Gastroesophageal sphincter (tissue), 4 donors: ENCODE measurements at places on chromosomes 16 and 17. TPM values are rescaled to one million over a fixed set of nuclear protein-coding genes. Genes with fewer than 3 reads are reported as not detected.

C16orf46 gene
- total RNA-seq, result not detected

KRT27 gene
- total RNA-seq, result not detected

SDK2 gene
- 2.0 TPM for total RNA-seq

KREMEN2 gene
- not detected for total RNA-seq

RNF157 gene
- 2.8 TPM for total RNA-seq

AATK gene
- 21.6 TPM for total RNA-seq

SYT17 gene
- total RNA-seq, result 7.3 TPM

GUCY2D gene
- not detected for total RNA-seq

ATP6V0C gene
- total RNA-seq, result 56.4 TPM

LRRC46 gene
- total RNA-seq, result not detected

GFOD2 gene
- 16.3 TPM for total RNA-seq

LHX1 gene
- not detected for total RNA-seq

OTOP3 gene
- not detected for total RNA-seq

- H3K27me3 ChIP-seq, result no peaks in the 10 kb centered on the region
- no peak overlapping the region for H3K4me3 ChIP-seq
- no peak for ATAC-seq
- no peaks in the 10 kb centered on the region for H3K4me1 ChIP-seq
- no peak overlapping the region for H3K27ac ChIP-seq
These were observed 21.6 kb upstream of the TOX3 start for GRCh38 chr16:52568495-52568894.

GRCh38 chr17:54269881-54270280, 447.2 kb downstream of the KIF2B start:
- H3K4me1 ChIP-seq, result no peaks in the 10 kb centered on the region
- no peaks in the 10 kb centered on the region for H3K27me3 ChIP-seq
- H3K27ac ChIP-seq, result no peak overlapping the region
- no peak for ATAC-seq
- no peak overlapping the region for H3K4me3 ChIP-seq

- ATAC-seq, result no peak
- H3K27me3 ChIP-seq, result no peaks in the 10 kb centered on the region
- H3K36me3 ChIP-seq, result no peaks in the 10 kb centered on the region
- peaks cover 13% of the 10 kb centered on the region for H3K4me1 ChIP-seq
These were observed 121.9 kb upstream of the HS3ST2 start for GRCh38 chr16:22692034-22692433.

GRCh38 chr17:76579281-76579680, 6.4 kb downstream of the ST6GALNAC2 start:
- peaks cover under 1% of the 10 kb centered on the region for H3K27me3 ChIP-seq
- H3K36me3 ChIP-seq, result no peaks in the 10 kb centered on the region
- H3K4me3 ChIP-seq, result no peak overlapping the region

DNA sequence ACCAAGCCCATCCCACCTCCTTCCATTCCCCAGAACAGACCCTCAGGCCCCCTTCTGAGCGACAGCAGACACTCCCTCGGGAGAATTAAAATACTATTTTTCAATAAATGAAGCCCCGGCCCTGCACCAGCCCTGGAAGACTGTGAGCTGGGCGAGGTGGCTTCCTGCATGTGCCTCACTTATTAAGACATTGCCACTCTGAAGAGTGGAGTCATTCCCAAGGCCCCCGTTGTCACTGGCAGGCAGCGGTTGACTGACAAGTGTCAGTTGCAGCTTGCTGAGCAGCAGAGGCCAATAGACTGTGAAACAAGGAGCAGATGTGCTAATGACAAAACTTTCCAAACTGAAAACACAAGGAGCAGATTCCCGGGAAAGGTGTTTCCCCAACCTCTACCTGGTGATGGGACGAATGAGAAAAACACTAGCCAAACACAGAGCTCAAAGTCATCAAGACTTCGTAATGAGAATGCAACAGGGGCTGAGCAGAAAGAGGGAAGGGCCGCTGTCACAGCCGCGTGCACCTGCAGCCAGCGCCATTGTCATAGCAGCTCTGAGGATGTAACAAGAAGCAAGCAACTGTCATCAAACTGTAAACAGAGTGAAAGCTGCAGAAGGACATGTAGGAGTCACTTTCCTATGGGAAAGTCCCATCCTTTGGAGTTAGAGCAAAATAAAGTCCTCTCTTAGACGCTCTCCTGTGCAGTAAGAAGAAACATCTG, 232.1 kb downstream of the C16orf78 start:
- H3K27ac ChIP-seq, result no peak overlapping the region
- no peaks in the 10 kb centered on the region for H3K36me3 ChIP-seq
- H3K4me1 ChIP-seq, result no peaks in the 10 kb centered on the region
- H3K27me3 ChIP-seq, result no peaks in the 10 kb centered on the region

DNA sequence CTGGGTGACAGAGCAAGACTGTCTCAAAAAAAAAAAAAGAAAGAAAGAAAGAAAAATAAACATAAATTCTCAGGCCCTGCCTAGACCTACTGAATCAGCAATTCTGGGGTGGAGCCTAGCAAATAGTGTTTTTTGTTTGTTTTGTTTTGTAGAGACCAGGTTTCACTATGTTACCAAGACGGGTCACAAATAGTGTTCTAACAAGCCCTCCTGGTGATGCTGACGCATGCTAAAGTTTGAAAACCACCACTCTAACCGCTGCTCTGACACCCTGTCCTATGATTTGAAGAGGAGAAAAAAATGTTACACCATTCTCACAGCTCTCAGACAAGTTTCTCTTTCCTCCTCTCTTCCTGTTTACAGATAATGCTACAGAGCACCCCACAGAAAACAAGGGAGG, 1.5 kb downstream of the MRPL10 start:
- H3K4me3 ChIP-seq, result no peak overlapping the region
- H3K36me3 ChIP-seq, result peaks cover 44% of the 10 kb centered on the region
- ATAC-seq, result no peak
- peaks cover 17% of the 10 kb centered on the region for H3K4me1 ChIP-seq
- no peaks in the 10 kb centered on the region for H3K27me3 ChIP-seq
- no peak overlapping the region for H3K27ac ChIP-seq

DNA sequence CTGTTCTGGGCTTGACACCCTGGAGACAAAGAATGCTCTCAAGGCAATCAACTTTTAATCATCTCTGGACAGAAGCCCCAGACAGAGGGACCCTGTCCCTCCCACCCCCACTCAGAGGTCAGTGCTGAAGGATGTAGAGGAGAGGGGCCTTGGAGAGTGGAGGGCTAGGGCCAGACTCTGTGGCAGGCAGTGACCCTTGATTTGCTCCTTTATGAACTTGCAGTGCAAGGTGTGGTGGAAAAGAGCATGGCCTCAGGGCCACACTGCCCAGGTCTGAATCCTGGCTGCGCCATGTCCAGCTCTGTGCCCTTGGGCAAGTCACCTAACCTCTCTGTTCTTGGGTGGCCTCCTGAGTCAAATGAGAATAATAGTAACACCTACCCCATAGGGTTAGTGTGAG, 134.3 kb downstream of the TMEM132E start:
- H3K4me1 ChIP-seq, result no peaks in the 10 kb centered on the region
- H3K27me3 ChIP-seq, result peaks cover 44% of the 10 kb centered on the region
- no peak overlapping the region for H3K27ac ChIP-seq
- H3K4me3 ChIP-seq, result no peak overlapping the region
- no peaks in the 10 kb centered on the region for H3K36me3 ChIP-seq

DNA sequence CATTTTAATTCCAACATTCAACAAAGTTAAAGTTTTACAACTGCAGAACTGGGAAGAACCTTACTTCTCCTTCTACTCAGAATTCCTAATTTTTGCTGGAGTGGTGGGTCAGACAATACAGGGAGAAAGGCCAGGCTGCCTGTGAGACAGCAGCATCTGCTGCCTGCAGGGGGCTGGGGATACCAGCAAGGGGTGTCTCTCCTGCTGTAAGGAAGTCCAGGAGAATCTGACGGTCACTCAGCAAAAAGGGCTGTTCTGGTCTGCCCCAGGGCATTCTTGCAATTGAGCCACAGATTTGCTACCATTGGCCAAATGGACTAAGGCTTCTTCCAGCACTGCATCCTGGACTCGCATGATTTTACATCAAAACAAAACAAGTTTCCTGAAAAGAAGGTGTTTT, 426.6 kb upstream of the CDH11 start:
- no peak for ATAC-seq
- no peak overlapping the region for H3K4me3 ChIP-seq
- no peaks in the 10 kb centered on the region for H3K36me3 ChIP-seq
- H3K4me1 ChIP-seq, result no peaks in the 10 kb centered on the region
- H3K27ac ChIP-seq, result no peak overlapping the region

DNA sequence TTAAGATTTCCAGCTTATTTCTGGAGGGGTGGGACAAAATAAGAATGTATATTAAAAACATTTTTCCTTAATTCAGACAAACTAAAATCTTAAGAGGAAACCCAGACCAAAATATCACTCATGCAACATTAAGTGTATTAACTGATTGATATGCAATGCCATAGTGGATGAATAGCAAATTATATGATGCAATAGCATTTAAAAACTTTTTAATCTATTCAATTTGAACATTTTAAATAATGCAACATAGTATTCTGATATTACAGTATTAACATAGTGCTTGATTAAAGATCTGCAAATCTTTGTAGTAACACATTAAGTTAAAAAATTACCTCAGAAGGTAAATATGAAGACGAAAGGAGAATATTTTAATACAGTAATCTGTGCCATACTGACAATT, 15.3 kb upstream of the INTS2 start:
- no peak overlapping the region for H3K27ac ChIP-seq
- H3K36me3 ChIP-seq, result peaks cover 57% of the 10 kb centered on the region
- no peaks in the 10 kb centered on the region for H3K27me3 ChIP-seq

GRCh38 chr17:73271072-73271471, 9.4 kb upstream of the CPSF4L start:
- no peak overlapping the region for H3K27ac ChIP-seq
- no peaks in the 10 kb centered on the region for H3K27me3 ChIP-seq
- H3K4me1 ChIP-seq, result no peaks in the 10 kb centered on the region
- no peak for ATAC-seq
- no peak overlapping the region for H3K4me3 ChIP-seq

DNA sequence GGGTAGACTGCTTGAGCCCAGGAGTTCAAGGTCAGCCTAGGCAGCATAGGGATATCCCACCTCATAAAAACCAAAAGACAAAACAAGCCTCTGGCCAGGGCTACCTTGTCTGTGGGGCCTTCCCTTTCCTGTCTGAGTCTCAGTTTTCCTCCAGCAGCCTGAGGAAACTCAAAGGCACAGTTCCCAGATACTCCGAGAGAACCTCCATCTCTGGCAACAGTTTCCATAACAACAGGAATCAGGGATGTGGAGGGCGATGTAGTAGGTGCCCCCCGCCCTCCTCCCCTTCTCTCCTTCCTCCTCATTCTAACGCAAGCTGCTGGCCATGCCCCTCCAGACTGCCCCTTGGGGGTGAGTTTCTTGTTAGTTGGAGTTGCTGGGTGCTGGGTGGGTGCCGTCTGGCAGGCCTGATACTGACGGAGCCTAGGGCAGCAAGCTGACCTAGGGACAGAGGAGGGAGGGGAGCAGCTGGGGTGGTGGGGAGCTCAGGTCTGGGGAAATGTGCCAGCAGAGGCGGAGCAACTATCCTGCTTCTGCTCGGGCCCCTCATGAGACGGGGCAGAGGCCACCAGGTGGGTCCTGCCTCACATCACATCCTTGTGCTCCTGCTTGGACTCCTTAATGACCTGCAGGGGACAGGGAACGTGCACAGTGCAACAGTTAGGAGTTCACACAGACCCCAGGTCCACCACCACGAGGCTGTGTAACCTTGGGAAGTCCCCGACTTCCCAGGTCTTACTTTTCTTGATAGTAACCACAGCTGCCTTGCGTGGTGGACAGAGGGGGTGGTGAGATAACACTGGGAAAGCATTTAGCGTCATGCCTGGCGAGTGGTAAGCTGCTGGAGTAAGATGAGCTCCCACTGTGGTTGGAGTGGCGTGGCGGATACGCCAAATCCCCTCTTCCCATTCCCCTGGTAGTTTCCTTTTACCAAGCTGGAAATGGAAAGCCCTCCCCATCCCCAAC, 7.8 kb upstream of the EFTUD2 start:
- H3K27ac ChIP-seq, result no peak overlapping the region
- H3K36me3 ChIP-seq, result no peaks in the 10 kb centered on the region
- peaks cover 13% of the 10 kb centered on the region for H3K27me3 ChIP-seq
- ATAC-seq, result no peak

- peaks cover 51% of the 10 kb centered on the region for H3K27me3 ChIP-seq
- H3K4me1 ChIP-seq, result peaks cover 68% of the 10 kb centered on the region
- no peak within 1 kb of the TSS for H3K27ac ChIP-seq
- H3K36me3 ChIP-seq, result no peaks in the 10 kb centered on the region
These were observed at the start of gene BCL6B for GRCh38 chr17:7022781-7023571. BCL6B (plus strand) TSS chr17:7023050; CDS start chr17:7023672, 622 bp downstream.

DNA sequence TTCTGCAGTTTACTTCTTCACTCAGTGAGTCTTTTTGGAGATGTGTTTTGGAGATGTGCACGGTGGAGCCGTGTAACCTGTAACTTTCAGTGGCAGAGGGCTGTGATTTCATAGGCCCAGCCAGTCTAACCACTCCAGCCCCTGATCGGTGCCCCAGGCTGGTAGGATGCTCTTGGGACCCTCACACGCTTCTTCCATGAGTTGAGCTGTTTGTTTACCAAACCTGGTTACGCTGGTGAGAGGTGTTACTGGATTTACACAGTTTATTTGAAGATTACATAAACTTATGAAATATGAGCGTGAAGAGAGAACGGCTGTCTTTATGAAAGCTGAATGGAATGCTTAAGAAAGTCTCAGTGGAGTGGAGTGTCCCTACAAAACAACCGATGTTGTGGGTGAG, 96.7 kb downstream of the CMIP start:
- H3K4me3 ChIP-seq, result no peak overlapping the region
- H3K4me1 ChIP-seq, result peaks cover 48% of the 10 kb centered on the region
- H3K27me3 ChIP-seq, result no peaks in the 10 kb centered on the region
- no peak overlapping the region for H3K27ac ChIP-seq

- no peaks in the 10 kb centered on the region for H3K4me1 ChIP-seq
- H3K4me3 ChIP-seq, result no peak overlapping the region
- no peak for ATAC-seq
- H3K36me3 ChIP-seq, result no peaks in the 10 kb centered on the region
- no peaks in the 10 kb centered on the region for H3K27me3 ChIP-seq
These were observed 204.7 kb upstream of the HSBP1 start for GRCh38 chr16:83602761-83603722.

GRCh38 chr17:45451131-45451530, 18.5 kb upstream of the ARHGAP27 start:
- H3K4me1 ChIP-seq, result no peaks in the 10 kb centered on the region
- no peak overlapping the region for H3K4me3 ChIP-seq
- no peaks in the 10 kb centered on the region for H3K27me3 ChIP-seq
- no peak for ATAC-seq
- H3K27ac ChIP-seq, result no peak overlapping the region

DNA sequence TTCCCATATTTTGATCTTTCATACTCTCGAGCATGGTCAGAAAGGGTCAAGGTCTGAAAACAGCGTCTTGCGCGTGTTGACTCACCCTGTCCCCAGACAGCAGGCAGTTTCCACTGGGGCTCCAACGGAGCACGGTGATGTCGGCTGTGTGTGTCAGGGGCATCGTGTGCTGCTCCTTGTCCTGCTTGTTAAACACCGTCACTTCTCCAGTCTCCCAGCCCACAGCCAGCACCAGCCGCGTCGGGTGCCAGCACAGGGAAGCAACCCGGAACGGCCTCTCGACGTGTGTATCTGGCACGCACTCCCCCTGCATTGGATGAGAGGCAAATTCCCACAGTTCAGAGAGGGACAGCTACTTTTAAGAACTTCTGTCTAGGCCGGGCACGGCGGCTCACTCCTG, 9.6 kb downstream of the IFT140 start:
- no peak overlapping the region for H3K4me3 ChIP-seq
- H3K27me3 ChIP-seq, result no peaks in the 10 kb centered on the region
- no peaks in the 10 kb centered on the region for H3K36me3 ChIP-seq
- no peak for ATAC-seq
- H3K27ac ChIP-seq, result no peak overlapping the region
